ENCODE measurements at places on chromosomes 4 and X.
A peak's percentile ranks its signal among the peaks of the same experiment; 100 is the strongest.

- no peak for DNase-seq
These were observed 1306.6 kb upstream of the PABPC4L start for GRCh38 chr4:135508006-135508714.

- peak; percentile 82 for DNase-seq
These were observed 7.3 kb upstream of the WAS start for GRCh38 chrX:48676106-48676892.

- DNase-seq: no peak
These were observed 13.2 kb upstream of the COX7B2 start for GRCh38 chr4:46922205-46922604.

DNA sequence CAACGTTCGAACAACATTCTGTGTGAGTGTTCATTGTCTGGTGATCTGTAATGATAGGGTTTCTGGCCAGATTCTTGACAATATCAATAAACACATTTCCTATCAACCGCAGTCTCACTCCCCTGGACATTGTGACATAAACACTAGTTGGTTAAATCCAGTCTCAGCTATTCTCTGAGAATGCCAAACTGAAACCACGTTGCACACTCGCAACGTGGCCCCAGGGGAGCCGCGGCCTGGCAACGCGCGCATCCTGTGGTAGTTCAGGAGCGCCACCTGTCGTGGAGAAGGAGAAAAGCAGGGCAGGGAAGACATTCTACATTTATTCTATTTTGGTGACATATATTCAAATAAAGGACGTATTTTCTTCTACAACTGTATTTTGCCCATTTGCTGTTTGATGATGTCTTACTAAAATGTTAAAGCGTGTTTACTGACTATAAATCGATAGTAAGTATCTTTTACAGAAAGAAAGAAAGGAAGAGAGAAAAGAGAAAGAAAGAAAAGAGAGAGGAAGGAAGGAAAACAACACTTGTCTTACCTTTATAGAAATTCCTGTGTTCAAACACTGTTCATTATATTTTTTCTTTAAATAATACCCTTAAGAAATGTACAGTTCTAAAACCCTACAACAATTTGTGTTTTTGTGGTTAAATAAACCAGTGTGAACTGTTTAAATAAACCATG lies 738.3 kb upstream of the FRG1 start:
- peak; percentile 21 for DNase-seq

DNA sequence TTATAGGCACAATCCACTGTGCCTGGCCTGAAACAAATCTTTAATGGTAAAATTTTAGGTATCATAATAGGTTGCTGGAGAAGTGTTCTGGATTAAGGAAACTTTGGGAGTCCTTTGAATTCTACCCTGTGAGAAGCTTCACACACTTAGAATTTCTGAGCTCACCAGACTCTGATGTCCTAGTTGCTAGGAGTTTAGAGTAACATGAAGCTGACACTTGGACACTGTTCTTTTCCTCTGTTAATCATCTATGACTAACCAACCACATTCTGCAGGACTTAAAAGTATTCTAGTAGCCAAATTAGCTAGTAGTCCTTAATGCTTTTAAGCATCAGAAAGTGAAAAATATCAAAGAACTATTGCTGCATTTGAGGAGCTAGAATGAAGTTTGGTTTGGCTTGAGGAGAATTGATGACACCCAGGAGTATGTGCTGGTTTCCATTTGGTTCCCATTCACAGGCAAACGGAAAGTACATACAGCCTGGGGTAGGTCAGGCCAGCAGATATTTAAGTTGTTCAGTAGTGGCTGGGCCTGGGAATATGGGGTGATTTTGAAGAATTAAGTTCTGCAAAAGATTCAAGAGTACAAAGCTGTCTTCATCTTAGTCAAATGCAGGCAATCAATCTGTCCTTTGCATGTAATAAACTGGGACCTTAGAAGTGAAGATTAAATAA lies 38.8 kb upstream of the IGFBP7 start:
- DNase-seq: no peak

DNA sequence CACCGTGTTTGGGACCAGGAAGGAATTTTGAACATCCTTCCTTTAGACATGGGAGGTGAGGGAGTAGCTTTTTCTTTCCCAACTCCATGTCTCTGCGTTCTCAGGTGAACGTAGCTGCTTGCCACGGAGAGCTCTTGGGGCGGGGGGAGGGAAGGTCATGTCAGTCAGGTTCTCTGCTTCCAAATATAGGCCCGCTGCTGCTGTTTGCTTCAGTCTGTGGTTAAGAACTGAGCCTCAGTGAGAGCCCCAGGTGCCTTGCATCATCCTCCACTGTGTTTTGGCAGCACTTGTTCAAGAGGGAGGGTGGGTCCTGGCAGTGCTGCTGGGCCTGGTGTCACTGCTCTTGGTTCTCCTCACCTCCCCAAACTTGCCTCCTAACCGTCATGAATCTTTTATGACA lies 46.5 kb downstream of the HADH start:
- peak; percentile 47 for DNase-seq

DNA sequence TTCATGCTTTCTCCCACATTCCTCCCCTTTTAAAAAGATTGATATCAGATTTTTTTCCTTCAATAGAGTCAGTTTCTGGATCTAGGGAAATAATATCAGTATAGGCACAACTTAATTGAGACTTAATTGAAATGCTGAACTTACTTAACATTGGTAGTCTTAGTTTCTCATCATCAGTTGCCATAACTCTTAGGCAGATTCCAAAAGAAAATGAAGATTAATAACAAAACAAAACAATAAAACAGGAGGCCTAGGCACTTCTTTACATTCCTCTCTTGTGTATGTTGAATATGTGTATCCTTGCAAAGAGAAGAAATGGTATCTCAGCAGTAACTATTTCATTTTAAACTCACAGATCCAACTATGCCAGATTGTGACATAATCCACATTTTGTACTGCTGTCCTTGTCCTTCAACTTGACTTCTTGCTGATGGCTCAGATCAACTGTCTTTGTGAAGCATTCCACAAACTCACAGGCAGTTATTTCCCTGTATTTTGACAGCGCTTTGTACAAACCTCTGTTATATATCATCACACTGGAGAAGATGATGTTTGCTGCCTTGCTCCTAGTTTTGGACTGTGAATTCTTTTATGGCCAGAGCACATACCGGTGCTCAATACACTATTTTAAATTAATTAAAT lies 9.1 kb upstream of the SLC9B2 start:
- no peak for DNase-seq

- DNase-seq: no peak
These were observed 37.9 kb upstream of the RAP2C start for GRCh38 chrX:132257116-132257515.

DNA sequence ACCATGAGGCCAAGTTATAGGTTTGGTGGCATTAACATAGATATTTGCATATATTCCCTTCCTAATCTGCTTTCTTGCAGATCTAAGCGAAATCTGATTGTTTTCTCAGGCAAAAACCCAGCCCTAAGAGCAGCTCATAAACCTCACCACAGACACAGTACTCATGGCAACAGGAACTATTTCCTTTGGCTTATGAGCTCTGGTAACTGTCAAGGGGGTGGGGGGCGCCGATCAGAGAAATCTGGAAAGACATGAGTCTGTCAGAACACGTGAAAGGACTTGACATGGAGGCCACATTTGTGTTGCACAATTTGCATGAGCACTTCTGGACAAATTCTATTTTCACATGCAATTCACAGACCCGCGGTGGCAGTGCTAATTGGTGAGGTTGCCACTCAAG lies 83.7 kb downstream of the MGST2 start:
- DNase-seq: no peak

DNA sequence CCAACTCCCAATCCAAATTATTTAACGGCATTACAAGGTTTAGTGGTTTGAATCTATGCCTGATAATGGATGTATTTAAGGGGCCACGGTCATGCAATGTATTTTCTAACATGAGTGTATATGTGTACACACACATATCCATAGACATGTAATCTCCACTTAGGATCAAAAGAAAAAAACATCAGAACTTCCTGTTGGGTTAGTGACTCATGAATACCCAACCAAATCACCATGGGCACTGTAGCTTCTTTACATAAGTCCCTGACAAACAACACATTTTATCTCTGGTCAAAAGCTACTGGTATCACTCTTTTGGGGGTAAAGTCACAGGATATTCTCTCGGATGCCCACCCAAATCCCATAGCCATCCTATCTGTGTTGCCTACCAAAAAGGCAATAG lies 36.5 kb upstream of the TFDP3 start:
- no peak for DNase-seq

DNA sequence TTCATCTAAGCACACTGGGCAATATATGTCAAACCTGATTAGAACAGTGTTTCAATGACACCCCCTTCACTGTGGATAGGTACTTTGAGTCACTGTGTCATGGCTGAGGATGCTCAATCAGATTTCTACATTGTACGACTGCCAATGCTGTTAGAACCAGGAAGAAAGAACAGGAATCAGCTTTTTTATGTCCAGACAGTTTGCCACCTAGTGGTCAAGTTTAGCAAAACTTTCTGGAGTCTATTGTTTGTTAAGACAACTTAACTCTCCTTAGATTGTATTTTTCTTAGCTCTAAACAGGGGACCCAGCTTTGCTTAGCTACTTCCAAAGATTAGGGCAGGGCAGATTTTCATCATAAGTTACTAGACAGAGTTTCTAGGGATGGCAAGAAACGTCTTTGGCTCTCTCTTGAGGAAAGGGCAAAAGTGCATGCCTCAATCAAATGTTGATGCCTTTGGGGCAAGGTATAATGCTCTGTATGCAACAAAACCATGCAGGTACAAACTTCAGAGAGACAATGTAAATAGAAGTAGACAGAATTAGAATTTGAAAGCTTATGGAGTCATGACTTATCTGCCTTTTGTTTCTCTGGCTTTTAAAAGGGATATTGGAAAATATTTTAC lies 40.5 kb upstream of the BMP3 start:
- peak; percentile 17 for DNase-seq

GRCh38 chrX:9671998-9672397 lies 93.6 kb downstream of the GPR143 start:
- DNase-seq: no peak

- DNase-seq: no peak
These were observed 2.3 kb upstream of the MSL3 start for GRCh38 chrX:11755724-11756123.

DNA sequence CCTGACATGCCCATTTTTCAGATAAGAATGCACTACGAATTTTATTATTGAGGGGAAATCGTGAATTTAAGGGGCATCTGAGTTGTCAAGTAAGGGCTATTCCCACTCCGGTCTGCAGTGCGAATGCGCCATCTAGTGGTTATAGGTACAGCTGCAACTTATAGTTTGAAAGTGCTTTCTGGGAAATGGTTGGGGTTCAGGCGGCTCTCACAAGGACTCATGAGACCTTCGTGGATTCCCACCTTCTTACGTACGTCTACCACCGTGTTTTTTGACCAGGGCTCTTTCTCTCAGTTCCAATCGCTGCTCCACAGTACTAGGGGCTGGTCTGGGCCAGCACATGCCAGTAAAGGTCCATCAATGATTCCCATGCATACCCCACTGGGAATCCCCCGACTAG lies 12.3 kb downstream of the MSL3 start:
- no peak for DNase-seq

- no peak for DNase-seq
These were observed 57.4 kb upstream of the SLC6A14 start for GRCh38 chrX:116378961-116379360.

GRCh38 chr4:80182237-80182866 lies 15.0 kb upstream of the PRDM8 start:
- no peak for DNase-seq

GRCh38 chr4:109441862-109442458 lies 8.3 kb downstream of the SEC24B start:
- no peak for DNase-seq

GRCh38 chr4:6470502-6471306 lies 1.7 kb downstream of the PPP2R2C start:
- DNase-seq: no peak

DNA sequence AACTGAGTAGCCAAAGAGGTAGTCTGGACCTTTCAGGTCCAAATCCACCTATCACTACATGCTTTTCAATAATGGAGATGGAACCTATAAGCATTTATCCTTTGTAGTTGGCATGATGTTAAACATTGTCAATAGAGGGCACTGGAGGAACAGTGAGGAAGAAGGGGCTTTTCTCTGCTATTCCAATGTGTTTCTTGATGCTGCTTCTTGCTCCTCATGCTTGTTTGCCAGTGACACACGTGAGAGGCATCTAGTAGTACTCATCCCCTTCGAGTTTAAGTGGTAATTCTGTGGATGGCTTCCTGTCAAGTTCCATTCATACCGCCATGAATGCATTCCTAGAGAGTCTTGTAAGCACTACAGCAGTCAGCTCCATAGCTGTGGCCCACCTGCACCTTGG lies 84.0 kb downstream of the NAA11 start:
- no peak for DNase-seq

DNA sequence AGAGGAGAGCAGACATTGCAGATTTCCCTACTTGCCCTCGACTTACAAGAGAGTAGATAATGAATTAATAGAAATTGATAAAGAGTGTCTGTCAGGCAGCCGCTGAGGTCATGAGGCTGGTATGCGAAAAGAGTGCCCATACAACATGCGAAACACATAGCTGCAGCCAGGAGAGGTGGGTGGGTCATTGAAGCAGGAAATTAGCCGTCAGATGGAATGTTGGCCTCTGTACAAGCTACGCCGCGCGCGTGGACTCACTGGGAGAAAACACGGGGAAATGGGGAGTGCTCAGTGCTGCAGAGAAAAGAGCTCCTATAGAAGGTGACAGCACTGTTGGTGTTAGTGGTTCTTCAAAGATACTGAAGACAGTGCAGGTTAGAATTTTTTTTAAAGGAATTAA lies 125.1 kb downstream of the RAPGEF2 start:
- DNase-seq: no peak

GRCh38 chr4:16253127-16253960 lies 27.1 kb upstream of the TAPT1 start:
- DNase-seq: no peak

GRCh38 chrX:128582036-128582435 lies 529.8 kb upstream of the ACTRT1 start:
- DNase-seq: no peak

DNA sequence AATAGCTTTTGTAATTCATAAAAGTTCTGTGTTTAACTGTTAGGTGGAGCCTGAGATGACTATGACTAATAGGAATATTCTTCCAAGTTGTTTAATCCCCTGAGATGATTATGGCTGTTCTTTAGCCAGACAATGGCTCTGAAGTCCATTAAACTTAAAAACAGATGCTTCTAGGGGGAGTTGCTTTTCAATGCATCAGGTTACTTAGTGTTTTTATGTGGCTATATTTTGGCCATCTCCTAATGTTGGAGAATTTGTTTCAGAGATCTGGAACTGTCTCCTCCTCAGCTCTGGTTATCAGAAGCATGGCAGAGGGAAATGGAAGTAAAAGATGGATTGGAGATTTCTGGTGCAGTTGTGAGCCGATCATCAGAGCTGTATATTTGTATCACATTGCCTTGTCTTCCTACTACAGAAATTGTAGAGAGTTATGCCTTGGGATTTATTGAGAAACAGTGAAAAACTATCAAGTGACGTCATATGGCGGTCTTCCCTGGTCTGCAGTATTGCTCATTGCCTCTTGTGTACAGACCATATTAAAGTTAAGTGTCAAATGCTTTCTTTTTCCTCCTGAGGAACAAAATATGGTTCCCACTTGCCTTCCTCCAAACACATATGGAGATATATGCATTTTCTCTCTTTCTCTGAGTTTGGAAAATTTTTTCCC lies 29.8 kb downstream of the SGMS2 start:
- DNase-seq: no peak

- DNase-seq: no peak
These were observed 58.7 kb downstream of the SCFD2 start for GRCh38 chr4:53307210-53307609.

- no peak for DNase-seq
These were observed 75.3 kb downstream of the DCUN1D4 start for GRCh38 chr4:51918251-51918650.

Measured in activated CD4-positive, alpha-beta T cell treated with anti-CD3 and anti-CD28 coated beads for 24 hours (primary cell).